Cortex of kidney (tissue), 1 donor: ENCODE measurements at places on chromosomes 3 and 15.

GRCh38 chr3:107965136-107965655, 125.6 kb downstream of the CD47 start:
- no peak for DNase-seq

DNA sequence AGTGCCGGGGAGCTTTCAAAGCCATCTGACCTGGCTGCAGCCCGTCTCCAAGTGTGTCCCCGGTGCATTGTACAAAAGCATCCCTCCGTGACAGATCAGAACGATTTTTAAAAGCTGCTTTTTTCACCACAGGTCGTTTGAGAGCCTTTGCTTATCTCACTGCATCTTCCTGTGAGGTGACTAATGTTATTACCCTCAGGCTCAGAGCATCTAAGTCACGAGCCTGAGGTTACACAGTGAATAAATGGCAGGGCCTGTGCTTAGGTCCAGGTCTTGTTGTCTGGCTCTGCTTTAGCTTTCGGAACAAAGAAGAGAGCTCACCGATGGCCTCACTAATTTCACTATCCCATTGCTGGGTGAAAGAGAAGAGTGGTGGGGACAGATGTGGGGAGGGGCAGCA, 83.3 kb downstream of the SEC22A start:
- DNase-seq: no peak

DNA sequence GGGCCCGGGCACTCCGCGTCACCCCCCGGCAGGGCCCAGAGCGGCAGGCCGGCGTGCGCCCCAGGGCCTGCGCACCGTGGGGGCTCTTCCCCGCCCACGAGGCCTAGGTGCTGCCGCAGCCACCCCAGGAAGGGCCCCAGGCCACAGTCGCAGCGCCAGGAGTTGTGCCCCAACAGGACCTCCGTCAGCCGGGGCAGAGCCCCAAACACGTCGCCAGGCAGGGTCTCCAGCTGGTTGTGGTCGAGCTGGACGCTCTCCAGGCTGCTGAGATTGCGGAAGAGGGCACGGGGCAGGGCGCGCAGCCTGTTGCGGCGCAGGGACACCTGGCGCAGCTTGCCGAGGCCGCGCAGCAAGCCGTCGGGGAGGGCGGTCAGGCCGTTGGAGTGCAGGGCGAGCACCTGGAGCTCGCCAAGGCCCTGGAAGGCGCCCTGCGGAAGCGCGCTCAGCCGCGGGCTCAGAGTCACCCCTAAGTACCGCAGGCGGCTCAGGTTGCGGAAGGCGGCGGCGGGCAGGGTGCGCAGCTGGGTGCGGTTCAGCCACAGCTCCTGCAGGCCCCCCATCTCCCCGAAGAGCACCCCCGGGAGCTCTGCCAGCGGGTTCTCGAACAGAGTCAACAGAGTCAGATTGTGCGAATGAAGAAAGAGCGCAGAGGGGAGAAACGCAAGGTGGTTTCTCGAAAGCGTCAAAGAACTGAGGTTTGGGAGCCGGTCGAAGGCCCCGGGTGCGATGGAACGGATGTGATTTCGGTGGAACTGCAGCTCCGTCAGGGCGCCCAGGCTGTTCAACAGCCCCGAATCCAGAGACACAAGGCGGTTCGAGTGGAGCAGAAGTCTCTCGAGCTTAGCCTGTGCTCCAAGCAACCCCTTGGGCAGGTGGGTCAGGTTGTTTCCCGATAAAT, 2.0 kb downstream of the GP5 start:
- no peak for DNase-seq

- no peak for DNase-seq
These were observed 103.5 kb downstream of the CHSY1 start for GRCh38 chr15:101148166-101148880.

DNA sequence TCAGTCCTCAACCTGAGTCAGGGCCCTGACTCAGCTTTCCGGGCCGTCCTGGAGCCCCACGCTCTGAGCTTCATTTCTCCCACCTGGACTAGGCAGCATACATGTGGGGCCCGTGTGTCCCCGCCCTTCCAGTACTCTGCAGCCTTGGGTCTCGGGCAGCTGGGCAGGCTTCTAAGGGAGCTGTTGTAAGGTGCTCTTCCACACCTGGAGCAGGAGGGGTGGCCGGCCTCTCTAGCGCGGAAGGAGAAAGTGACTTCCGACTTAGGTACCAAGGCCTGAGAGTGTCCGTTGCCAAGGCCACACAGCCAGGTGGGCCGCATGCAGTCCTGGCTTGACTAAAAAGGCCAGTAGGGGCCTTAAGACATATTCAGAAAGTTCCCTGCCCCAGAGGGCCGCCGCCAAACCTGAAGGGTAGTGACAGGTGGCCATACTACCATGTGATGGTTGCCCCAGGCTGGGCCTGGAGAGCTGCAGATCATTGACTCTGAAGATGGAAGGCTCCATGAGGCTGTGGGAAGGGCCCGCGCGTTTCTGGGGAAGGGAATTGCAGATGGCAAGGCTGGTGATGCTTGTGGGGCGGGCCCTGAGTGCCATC, 9.4 kb upstream of the SEMA3B start:
- no peak for DNase-seq

GRCh38 chr15:101288905-101289513, 6.0 kb downstream of the SNRPA1 start:
- no peak for DNase-seq

- DNase-seq: no peak
These were observed 42.7 kb upstream of the DCUN1D1 start for GRCh38 chr3:183022936-183023516.

- no peak for DNase-seq
These were observed 202.7 kb downstream of the OXSM start for GRCh38 chr3:25992606-25993005.

DNA sequence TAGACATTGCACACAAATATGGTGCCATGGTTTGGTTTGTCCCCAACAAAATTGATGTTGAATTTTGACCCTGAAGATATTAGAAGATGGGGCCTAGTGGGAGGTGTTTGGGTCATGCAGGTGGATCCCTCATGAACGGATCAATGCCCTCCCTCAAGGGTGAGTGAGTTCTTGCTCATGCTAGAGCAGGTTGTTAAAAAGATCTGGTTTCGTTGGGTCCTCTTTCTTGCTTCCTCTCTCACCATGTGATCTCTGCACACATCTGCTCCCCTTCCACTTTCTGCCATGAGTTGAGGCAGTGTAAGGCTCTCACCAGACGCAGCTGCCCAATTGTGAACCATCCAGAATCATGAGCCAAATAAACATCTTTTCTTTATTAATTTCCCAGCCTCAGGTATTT, 87.8 kb upstream of the MDFIC2 start:
- DNase-seq: no peak

GRCh38 chr3:149414557-149415231, 37.2 kb upstream of the TM4SF1 start:
- DNase-seq: no peak

DNA sequence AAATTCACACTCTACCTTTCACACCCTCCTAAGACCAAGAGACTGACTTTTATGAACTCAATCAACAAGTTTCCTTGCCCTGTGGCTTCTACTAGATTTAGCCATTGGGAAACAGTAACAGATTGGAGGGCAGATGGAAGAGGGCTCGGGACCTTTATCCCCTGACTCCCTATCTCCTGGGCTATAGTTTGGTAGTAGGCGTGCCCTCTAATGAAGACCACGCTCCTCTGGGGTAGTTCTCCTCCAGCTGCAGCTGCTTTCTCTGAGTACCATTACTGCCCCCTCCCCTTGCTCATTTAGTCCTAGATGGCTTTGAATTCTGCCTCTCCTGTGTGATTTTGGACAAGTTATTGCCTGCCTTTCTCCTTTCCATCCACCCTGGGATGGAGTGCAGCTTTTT, 33.3 kb downstream of the FMN1 start:
- no peak for DNase-seq

DNA sequence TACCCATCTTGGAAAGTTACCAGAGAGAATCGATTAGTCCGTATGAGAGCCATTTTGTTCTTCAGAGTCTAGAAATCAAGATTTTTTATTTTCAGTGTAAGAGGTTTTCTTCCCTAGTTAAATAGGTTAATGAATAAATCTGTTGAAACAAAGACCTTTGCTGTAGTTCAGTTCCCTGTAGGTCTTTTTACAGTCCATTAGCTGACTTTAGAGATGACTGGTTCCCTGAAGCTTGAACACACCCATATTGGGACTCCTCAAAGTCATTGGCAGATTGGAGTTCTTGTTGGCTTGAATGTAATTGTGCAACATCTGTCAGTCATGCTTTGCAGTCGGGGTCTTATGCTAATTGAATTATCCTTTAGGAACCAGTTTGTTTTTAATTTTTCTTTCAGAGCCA, 45.3 kb downstream of the SEMA6D start:
- no peak for DNase-seq

DNA sequence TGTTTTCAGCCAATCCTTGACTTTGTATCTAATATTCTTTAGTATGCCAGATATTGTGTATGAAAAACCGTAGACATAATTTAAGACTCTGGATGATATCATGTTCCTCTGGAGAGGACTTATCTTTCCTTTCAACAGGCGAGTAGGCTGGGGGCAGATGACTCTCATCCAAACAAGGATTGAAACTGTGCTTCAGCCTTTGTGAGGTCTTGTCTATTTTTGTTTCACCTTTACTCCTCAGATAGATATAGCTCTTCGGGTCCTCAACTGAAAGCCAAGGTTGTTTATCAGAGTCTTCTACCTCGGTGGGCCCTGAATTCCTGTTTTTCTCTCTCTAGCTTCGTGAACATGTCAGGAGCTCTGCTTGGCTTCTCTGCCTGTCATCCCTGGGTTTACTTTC, 66.0 kb downstream of the C3orf20 start:
- DNase-seq: no peak
